Peyer's patch (tissue), 4 donors: ENCODE measurements at places on chromosomes 12 and 14. TPM values are rescaled to one million over a fixed set of nuclear protein-coding genes. Genes with fewer than 3 reads are reported as not detected.

GRCh38 chr12:7915661-7916403 is 20.2 kb downstream of the SLC2A3 start:
- DNase-seq, result no peak

DNA sequence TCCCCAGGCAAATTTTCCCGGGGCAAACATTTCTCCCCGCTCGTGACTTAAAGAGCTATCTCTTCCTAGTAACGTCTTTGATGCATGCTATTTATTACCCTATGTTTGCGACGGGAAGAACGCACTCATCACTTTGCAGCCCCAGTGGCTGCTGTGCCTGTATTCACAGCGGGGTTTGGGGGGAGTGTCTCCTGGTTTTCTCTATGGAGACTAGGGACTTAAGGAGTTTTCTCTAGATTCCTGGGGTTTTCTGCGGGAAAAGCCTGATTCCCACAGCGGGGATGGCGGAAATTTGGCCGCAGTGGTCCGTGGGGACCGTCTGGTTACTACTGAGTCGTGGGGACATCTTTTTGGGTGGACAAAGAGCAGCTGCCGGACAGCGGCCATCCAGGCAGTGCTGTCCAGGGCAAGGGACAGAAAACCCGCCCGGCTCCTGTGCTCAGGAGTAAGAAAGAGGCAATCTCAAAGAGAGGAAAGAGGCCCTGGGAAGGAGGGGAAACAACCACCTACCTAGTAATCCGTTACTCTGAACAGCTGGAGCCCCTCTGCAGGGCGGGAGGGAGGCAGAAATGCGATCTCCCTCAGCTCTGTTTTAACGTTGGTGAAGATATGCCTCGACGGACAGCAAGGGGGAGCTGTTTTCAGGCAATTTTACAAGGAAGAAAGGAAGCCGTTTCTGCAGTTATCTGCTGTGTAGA is 771 bp upstream of the AVPR1A start:
- DNase-seq, result no peak

TAS2R50 gene
- not detected for total RNA-seq

DNA sequence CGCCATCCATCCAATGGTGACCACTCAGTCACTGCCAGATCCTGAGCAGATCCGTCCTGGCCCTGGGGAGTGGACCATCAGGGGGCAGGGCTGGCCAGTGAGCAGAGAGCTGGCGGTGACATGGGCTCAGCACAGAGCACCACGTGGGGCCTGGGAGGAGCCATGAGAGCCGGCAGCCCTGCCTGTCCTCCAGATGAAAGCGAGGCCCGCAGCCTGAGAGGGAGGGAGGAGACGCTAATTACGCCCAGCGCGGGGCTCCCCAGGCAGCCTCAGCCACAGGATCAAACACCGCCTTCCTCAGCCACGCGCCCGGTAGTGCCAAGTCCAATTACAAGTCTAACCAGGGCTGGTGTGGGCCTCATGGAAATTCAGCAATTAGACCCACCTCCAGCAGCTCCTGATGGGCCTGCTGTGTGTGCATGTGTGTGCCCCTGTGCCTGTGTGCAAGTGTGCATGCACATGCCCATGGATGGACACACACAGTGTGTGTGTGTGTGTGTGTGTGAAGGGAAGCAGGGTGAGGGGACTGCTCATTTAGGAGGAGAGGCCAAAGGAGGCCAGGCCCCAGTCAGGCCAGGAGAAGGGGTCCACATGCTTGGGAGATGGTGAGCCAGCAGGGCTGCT is 68.0 kb downstream of the KIF26A start:
- peak; percentile 65 for DNase-seq

SERPINA9 gene
- total RNA-seq, result 0.80 TPM

DNA sequence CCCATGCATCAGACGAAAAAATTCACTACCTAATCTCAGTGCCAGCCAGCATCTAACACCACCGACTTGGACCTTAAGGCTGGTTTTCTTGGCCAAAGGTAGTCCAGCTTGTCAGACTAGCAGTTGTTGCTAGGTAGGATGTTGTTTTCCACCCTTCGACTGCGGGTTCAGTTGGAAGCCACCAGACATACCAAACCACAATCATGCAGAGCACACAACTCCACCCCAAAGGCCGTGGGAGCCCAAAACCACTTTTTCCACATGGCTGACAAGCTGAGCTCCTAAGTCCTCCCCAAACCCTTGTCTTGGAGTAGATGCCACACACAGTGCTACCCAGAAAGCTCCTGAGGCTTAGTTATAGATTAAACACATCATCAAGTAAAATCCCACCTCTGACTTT is 46.8 kb downstream of the LRIG3 start:
- DNase-seq, result no peak

PTPN6 gene
- 42.2 TPM for total RNA-seq

- no peak for DNase-seq
Observed at GRCh38 chr12:10075451-10075850, 23.3 kb downstream of the CLEC1A start.

KRT77 gene
- total RNA-seq, result not detected

CRACR2A gene
- total RNA-seq, result 52.3 TPM

DNA sequence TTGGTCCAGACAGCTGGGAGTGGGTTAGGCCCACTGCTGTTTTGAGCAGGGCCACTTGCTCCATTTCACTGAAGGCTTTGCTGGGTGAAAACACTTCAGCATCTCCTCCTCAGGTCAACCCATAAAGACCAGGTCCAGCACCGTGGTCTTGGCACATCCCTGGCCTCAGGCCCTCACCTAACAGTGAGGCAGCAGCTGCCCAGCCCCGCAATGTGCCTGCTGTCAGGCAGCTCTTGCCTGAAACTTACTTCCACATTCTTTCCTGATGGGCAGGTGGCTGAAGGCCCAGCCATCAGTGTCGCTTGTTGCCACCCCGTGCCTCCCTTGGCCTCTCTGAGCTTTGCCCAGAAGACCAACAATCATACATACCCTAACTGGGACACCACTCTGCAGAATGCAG is 54.4 kb downstream of the ANAPC7 start:
- no peak for DNase-seq

DNA sequence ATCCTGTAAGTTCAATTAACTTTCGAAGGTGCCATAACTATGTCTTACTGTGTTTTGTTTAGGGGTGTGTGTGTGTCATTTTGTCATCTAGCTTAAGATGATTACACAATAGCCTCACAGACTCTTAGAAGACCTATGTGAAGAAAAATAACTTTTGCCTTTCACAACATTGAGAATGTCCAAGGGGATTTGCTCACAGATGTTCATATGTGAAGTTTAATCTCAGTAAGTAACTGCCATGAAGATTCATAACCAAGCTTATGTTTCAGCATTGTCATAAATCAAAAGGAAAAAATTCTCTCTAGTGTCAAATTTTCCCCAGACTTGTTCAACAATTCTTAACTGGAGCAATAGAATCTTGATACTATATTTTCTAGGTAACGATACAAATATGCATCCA is 226.1 kb upstream of the PRKD1 start:
- no peak for DNase-seq

INHBC gene
- not detected for total RNA-seq

DNA sequence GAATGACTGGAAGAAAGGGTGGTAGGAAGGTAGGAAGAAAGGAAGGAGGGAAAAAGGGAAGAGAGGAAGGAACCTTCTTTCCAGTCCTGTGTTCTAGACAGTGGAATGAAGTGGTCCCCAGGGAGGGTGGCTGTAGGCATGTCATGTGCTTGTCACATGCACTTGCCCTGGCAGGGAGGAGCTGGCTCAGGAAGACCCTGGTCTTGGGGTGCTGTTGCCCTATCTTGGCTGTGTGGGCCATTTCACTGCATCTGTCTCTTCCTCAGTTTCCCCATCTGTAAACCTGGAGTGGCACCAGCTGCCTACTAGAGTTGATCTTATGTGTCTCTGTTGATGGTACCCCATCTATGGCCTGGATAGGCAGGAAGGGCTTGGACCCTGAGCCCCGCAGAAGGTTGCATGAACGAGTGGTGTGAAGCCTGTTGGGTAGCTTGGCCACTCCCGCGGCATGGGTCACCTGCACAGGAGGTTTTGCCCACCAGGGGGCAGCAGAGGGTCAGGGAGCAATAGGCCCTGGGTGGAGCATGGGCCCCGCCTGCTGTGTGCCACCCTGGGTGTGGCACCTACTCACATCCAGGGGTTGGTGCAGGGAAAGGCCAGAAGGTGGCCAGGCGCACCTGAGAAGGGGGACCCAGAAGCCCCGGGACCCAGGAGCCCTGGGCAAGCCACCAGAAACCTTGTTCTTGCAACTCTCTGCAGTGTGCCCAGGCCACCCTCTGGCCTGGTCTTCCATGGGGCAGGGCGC is 25.1 kb downstream of the MEG3 start:
- DNase-seq, result peak; percentile 86

DNA sequence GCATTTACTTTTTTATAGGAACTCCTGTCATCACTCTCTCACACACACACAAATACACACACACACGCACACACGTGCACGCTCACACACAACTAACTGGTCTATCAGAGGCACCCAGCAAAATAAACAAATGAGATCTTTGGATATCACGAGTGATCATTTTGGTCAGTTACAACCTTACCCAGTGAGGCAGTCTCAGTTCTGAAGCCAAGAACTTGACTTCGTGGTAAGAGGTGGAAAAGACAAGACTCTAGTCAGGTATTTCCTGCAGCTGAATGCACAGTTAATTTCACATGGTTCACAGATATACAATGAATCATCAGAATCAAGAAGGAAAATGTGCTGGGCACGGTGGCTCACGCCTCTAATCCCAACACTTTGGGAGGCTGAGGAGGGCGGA is 39.4 kb downstream of the ATF7 start:
- DNase-seq, result no peak

FGF6 gene
- total RNA-seq, result not detected

DNA sequence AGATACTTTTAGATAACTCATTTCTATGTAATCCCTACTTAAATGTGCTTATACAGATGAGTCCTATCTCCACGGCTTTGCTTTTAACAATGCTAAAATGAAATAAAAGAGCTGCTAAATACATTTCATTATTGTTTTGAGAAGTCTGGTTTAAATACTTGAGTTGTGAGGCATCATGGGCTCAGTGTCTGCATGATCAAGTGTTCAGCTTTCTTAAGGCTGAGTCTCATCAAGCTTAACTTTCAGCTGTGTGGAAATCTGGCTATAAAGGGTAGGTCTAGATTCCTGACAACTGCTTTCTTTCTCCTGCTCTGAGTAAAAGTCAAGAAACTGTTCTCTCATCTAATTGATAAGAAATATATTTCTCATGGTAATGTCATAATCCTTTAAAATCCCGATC is 235.4 kb downstream of the FSCB start:
- no peak for DNase-seq

DNA sequence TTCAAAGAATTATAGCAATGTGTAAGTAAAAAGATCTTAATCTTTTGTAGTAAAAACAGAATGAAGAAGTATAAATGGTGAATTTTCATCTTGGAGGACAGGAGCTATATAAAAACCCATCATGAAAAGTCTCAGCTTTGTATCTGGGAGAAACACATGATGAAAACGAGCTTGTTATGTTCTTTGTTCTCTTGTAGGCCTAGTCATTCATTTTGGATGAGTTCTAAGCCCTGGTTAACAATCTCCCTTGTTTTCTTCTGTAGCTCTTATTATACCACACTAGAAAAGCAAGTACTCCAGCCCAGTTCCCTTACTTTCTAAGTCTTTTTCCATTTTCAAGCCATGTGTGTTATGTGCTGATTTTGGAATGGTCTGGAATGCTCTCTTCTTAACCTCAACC is 463.5 kb upstream of the RGS6 start:
- no peak for DNase-seq

DNA sequence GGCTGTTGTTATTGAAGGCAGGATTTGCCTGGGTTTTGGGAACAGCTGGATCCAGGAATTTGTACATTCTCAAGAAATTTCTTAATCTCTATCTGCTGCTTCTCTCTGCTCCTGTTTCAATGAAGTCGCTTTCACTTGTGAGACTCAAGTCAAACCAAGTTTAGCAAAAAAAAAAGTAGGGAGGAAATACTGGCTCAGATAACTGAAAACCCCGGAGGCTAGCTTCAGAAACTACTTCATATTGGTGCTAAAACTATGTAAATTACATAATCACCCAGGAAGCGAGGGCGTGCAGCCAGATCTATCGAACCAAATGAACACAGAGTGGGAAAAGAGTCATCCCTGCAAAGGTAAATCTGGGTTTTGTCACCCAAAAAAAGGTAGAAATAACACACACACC is 68.3 kb upstream of the FICD start:
- DNase-seq, result peak; percentile 46
